ENCODE measurements at places on chromosomes 12 and 14.
A peak's percentile ranks its signal among the peaks of the same experiment; 100 is the strongest.

- no peak for DNase-seq
Measured at GRCh38 chr14:23514644-23514957, 37.0 kb downstream of the ZFHX2 start.

DNA sequence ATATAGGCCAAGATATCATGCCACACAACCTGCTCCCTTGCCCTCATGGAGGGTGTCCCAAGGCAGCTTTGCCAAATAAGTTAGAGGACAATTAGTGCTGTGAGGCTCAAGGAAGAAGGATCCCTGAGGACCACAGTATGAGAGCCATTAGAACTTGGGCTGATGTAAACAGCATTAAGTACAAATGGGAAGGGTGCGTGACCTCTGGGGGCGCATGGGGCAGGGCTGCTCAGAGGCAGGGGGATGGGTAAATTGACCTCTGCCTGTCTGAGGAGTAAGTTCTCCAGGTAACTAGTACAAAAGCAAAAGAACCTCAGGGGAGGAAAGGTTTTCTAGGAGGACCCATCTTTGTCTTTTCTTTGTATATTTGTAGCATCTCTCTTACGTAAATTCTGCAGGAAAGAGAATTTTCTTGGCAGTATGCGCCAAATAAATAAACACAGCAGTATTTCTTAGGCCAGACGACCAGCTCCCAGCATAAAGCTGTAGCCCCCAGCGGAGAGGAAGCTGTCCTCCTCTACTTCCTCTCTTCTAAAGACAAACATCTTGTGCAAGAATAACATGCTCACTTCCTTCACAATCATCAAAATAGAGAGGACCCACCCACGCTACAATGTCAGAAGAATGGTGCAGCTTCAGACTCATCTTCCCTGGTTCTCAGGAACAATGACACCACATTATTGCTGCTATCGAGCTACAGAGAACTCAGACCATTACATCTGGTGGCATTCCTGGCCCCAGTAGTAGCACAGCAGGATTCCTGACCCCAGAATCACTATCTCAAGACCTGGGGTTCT lies 16.4 kb upstream of the VWF start:
- DNase-seq: peak; percentile 82

GRCh38 chr14:22375321-22375930 lies 213.6 kb downstream of the DAD1 start:
- peak; percentile 26 for DNase-seq

DNA sequence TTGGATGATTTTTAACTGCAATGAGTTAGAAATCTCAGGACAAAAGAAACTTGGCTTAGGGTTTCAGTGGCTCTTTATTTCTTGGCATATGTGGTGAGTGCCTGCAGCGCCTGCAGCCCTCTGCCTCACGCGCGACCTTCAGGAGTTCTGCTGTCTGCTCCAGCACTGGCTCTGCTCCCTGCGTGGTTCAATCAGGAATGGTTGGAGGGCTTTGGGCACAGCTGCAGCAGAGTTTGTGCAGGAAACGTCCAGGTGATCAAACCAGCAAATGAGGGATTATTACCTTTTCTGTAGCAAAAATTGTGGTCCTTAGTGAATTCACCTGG lies 19.8 kb downstream of the PPM1H start:
- no peak for DNase-seq

DNA sequence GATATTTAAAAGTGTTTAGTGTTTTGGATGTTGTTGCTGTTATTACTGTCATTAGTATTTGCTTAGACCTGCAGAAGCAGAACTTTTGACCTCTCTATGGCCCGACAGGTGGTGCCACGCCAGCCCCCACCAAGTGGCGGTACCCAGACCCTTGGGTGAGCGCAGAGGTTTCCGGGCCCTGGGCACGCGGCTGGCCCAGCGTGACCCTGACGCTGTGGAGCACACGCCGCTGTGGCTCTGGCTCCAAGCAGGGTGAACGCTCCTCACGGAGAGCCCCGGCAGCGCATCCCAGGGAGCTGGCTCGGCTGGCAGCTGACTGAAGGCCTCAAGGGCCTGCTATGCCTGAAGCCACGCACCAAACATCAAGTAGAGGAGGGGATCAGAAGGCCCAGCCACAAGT lies 22.6 kb downstream of the SLC25A47 start:
- DNase-seq: no peak

DNA sequence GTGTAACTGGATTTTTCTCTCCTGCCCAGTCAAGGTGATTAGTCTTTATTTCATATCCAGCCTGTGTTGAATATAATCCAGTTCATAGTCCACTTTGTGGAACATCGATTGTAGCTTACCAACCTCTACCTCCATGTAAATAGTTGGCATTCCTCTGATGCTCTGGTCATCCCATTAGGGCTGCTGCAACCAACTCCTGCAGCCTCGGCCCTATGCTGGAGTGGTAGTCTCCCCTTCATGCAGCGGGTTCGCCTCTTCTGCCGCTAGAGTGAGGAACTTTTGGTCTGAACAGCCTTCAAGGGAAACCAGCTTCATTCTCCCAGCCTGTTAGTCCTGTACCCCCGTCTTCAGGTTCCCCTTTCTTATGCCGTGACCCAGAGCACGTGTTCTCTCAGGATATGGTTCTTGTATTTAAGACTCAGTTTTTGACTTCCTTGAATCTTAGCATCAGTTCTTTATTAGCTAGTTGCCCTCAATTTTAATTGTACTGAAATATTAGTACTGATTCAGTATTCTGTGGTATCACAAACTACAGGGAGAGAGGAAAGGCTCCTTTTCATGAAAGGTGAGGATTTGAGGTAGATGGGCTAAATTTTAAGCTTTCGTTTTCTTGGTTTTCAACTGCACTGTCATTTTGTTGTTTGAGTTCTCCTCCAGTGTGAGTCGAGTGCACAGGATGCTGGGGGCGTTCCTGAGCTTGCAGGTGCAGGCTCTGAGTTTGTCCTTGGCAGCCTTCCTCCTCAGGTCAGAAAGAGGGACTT lies 33.2 kb downstream of the ZNF664 start:
- peak; percentile 80 for DNase-seq

- no peak for DNase-seq
Measured at GRCh38 chr12:62632411-62632918, 165.8 kb downstream of the MON2 start.

DNA sequence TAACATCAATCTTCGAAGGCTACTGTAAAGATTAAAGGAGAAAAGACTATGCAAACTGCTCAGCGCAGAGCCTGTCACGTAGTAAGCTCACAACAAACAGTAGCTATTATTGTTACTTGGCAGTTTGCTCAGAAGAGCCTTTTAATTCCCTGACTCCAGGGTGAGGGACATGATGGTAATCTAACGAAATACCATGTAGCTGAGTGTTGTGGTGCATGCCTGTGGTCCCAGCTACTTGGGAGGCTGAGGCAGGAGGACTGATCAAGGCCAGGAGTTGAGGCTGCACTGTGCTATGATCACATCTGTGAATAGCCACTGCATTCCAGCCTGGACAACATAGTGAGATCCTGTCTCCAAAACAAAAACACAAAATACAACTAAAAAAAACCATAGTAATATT lies 22.8 kb downstream of the HEBP1 start:
- no peak for DNase-seq

Data from HL-60 (cell line).